ENCODE measurements at places on chromosomes 11 and 22.
A peak's percentile ranks its signal among the peaks of the same experiment; 100 is the strongest.

GRCh38 chr11:122186439-122187080 lies 70.5 kb upstream of the BLID start:
- peak; percentile 62 for DNase-seq

- no peak for DNase-seq
Measured at GRCh38 chr22:40433416-40434090, 63.2 kb downstream of the SGSM3 start.

DNA sequence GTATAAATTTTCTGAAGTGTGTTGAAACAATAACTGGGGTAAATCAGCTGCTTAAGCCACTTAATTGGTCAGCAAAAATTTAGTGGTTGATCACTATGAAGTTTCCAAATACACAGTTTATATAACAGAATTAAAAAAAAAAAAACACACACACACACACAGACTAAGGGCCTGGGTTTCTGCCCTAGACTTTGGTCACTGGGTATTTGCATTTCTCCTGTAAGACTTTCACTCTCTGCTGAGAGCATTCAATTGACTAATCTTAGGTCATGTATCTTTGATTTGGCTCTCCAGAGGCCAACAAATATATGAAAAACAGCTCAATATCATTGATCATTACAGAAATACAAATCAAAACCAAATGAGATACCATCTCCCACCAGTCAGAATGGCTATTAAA lies 214.3 kb downstream of the KCNA4 start:
- no peak for DNase-seq

DNA sequence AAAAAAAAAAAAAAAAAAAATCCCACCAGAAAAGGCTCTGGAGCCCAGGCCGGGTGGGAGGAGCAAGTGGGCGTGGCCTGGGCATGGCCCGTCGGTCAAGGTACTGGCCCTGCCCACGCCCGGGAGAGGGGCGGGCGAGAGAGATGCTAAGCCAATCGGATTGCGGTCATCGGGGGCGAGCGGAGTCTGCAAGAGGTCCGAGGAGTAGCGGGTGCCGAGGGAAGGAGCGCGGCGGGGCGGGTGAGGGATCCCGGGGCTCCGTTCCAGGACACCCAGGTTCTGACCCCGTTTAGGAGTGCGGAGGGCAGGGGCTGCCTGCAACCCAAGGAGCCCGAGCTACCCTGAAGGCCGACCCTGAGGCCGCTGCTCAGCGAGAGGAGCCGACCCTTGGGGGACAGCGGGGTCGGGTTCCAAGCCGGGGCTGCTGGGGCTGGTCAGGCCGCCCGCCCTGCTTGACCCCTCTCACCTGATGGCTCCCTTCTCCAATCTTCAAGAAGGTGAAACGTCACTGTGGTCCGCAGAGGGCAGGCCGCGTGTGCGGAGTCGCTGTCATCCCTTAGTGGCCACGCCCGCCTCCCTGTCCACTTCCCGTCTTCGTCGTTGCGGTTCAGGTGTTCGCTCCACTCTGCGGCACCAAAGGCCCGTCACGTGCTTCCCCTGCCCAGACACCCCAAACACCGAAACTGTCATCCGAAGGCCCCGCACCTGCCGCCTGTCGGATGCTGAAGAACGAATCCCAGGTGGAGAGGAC lies 11.1 kb upstream of the TAB1 start:
- DNase-seq: peak; percentile 59

- DNase-seq: no peak
Measured at GRCh38 chr22:48456449-48456848, 1371.2 kb downstream of the BRD1 start.

DNA sequence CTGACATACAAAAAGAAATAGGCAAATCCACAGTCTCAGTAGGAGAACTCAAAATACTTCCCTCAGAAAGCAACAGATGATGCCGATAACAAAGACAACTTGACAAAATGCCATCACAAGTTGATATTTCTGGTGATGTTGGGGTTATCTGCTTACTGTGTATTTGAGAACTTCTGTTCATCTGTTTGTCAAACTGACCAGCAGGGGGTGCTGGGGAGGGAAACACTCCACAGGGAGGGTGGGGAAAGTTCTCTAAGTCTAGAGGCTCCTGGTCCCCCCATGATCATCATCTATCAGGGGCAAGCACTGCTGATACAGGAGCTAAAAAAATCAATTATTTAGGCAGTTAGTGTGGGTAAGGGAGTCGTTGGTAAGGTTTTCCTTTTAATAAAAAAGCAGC lies 19.2 kb downstream of the GLYATL1 start:
- DNase-seq: no peak

GRCh38 chr11:35006389-35007128 lies 90.1 kb downstream of the PDHX start:
- no peak for DNase-seq

DNA sequence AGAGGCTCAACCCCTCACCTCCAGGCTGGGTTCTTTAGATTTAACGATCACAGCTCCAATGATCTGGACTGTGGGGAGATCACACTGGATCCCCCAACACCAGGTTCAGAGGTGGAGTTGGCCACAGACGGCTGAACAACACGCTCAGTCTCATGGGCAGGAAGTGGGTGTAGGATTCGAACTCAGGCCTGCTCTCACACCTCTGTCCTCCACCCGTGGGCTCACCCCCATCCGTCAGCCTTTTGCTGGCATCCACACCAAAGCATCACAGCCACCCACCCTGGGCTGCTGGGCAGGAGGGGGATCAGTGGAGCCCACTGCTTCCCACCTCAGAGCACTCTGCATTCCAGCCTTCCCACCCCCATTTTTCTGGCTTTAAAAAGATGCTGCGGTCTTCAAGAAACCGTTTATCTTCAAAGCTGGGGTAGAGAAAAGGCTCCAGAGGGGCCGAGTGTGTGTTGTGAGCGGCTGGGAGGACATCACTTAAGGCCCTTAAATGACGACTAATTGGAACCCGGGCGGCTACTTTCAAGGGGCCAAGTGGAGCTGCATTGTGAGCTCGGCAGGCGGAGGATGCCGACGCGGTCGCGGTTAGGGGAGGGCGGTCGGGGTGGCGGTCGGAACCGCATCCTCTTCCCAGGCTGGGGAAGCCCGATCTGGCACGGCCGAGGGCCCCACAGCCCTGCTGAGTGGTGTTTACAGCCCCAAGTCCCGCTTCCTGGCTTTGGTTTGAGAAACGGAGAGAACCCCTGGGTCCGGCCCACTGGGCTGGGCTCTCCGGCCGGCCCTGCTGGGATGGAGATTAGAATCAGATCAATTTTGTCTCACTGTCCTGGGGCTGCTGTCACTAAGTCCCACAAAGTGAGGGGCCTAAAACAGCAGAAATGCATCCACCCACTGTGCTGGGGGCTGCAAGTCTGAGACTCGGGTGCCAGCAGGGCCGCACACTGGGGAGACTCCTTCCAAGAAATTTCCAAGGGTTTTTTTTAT lies 15.9 kb upstream of the FGF3 start:
- no peak for DNase-seq

- DNase-seq: no peak
Measured at GRCh38 chr22:38455530-38456271, 702 bp upstream of the KCNJ4 start.

DNA sequence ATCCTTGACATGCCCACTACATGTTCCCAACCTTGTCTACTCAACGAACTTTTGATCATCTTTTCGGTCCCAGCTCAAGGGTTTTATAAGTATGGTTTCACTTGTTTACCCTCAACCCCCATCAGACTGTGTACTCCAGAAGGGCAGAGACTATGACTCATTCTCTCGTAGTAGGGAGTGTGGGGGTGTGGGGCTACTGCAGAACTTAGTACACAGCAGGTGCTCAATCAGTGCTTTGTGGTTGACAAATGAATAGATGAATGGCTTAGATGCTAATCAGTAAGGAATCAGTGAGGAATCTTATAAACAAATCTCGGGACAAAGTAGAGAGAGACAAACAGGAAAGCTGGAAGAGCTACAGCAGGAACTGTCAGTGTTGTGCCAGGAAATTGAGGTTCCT lies 151.7 kb upstream of the PLET1 start:
- no peak for DNase-seq

- DNase-seq: peak; percentile 8
Measured at GRCh38 chr22:45009606-45010531, at the start of gene PHF21B. Gene PHF21B (minus strand): TSS chr22:45010005. CDS start chr22:45009549, 456 bp downstream.

GRCh38 chr11:47467357-47467756 lies 18.4 kb upstream of the RAPSN start:
- DNase-seq: no peak

DNA sequence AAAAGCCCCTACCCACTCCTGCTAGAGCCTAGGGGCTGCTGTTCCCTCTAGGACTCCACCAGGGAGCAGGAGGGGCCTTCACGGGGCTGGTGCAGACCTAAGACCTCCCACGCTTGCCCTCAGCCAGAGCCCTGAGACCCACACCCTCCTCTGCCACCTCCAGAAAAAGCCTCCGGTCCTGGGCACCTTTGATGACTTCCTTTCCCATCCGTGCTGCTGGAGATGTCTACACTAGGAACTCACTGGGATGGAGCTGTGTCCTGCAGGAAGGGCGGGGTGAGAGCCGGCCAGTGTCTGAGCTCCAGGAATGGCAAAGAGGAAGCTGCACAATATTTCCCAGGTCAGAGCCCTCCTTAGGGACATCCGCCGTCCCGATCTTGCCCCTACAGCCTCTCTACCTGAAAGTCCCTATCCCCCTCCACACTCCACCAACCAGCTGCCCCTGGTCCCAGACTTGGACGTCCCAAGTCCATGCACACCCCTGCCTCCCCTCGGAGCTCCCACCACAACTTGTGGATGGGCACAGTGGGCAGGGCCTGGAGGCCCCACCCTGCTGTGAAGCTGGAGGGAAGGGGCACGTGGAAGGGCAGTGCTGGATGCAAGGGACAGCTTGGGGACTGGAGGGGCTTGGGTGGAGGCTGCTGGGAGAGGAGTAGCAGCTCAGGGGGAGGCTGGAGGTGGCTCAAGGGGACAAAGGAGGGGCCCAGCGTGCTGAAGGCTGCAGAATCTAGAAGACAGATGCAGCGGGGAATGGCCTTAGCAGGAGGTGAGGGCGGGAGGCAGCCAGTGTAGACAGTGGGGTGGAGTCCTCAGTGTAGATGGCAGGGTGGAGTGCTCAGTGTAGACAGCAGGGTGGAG lies 13.5 kb upstream of the LRP5 start:
- no peak for DNase-seq

GRCh38 chr22:21669026-21669425 lies 3.2 kb downstream of the PPIL2 start:
- DNase-seq: no peak

- no peak for DNase-seq
Measured at GRCh38 chr11:62875698-62876478, 4.8 kb upstream of the SLC3A2 start.

GRCh38 chr11:121367844-121368225 lies 75.3 kb downstream of the SC5D start:
- no peak for DNase-seq

DNA sequence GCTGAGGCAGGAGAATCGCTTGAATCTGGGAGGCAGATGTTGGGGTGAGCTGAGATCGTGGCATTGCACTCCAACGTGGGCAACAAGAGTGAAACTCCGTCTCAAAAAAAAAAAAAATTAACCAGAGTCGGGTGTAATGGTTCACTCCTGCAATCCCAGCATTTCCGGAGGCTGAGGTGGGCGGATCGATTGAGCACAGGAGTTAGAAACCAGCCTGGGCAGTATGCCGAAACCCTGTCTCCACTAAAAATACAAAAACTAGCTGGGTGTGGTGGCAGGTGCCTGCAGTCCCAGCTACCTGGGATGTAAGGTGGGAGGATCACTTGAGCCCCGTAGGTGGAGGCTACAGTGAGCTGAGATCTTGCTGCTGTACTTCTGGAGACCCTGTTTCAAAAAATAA lies 1.5 kb downstream of the RANGAP1 start:
- DNase-seq: no peak

DNA sequence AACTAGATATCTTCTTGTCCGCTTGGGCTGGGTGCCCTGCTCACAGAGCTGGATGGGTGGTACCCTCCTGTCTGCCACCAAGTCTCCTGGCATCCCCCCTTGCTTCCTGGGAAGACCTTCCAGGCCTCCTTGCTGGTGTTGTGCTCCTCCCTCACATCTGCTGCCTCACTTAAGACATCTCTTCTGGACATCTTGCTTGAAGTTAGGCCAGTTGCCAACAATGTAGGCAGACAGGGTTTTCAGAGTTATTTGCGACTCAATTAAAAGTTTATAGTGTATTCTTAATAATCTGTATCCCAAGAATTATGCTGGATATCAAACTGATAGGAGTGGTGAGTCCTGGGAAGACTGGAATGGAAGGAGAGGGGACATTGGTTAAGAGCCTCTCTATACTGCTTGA lies 64.0 kb upstream of the TNRC6B start:
- no peak for DNase-seq

- DNase-seq: no peak
Measured at GRCh38 chr11:86482692-86483091, 108.0 kb downstream of the CCDC81 start.

DNA sequence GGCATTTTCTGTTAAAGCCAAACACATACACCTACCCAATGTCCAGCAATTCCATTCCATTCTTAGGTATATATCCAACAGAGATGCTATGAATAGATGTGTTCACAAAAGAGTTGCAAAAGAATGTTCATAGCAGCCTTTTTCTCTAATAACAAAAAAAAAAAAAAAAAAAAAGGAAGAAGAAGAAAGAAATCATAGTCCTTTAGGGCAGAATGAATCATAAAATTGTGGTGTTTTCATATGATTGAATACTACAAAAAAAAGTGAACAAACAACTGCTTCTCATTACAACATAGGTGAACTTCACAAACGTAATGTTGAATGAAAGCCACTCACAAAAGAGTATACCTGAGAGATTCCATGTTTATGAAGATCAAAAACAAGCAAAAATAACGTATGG lies 66.8 kb upstream of the GRK3 start:
- no peak for DNase-seq

- DNase-seq: no peak
Measured at GRCh38 chr11:80473562-80473961, 1032.7 kb upstream of the TENM4 start.

DNA sequence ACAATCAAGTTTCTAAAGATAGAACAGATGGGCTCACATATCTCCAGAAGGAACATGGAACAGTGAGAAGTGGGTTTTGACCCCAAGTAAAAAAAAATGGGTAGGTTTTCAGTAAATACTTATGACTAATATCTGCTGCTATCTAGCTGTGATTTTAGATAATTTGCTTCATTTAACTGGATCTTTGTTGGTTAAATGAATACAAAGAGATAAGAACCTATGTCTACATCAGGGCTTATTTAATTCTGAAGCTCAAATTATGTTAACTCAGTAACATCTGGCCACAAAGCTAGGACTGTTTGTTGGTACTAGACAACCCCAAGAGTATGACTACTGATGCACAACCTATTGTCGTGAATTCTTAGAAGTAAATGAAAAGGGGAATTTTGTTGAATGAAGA lies 144.4 kb upstream of the SESN3 start:
- no peak for DNase-seq

- no peak for DNase-seq
Measured at GRCh38 chr11:67562963-67563704, 20.5 kb upstream of the GSTP1 start.

GRCh38 chr11:123577081-123577598 lies 77.3 kb downstream of the SCN3B start:
- peak; percentile 38 for DNase-seq

- no peak for DNase-seq
Measured at GRCh38 chr11:19892387-19892786, 179.8 kb downstream of the NAV2 start.

- DNase-seq: no peak
Measured at GRCh38 chr11:116030697-116031331, 526.6 kb upstream of the CADM1 start.

GRCh38 chr11:28110108-28110820 lies 2.1 kb downstream of the METTL15 start:
- DNase-seq: peak; percentile 59
